ENCODE measurements at places on chromosomes 7 and 10.

DNA sequence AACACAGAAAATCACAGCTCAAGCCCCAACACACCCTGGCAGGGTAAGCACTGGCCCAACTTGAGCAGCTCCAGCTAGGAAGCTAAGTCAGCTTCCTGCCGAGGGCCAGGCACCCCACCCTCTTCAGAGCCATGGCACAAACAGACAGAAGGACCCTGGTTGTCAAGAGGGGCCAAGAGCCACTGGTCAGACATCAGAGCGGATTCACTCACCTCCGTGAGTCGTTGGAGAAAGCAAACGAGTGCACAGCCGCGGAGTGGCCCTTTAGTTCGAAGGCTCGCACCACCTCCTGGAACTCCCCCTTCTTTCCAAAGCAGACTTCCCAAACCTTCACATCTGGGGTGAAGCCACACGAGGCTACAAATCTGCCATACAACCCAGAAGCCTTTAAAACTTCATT is 7.4 kb downstream of the TBL2 start:
- no peak for DNase-seq

GRCh38 chr10:52755297-52756062 is 17.1 kb downstream of the MBL2 start:
- DNase-seq, result no peak

GRCh38 chr10:112954974-112955581 is 5.0 kb downstream of the TCF7L2 start:
- DNase-seq, result no peak

DNA sequence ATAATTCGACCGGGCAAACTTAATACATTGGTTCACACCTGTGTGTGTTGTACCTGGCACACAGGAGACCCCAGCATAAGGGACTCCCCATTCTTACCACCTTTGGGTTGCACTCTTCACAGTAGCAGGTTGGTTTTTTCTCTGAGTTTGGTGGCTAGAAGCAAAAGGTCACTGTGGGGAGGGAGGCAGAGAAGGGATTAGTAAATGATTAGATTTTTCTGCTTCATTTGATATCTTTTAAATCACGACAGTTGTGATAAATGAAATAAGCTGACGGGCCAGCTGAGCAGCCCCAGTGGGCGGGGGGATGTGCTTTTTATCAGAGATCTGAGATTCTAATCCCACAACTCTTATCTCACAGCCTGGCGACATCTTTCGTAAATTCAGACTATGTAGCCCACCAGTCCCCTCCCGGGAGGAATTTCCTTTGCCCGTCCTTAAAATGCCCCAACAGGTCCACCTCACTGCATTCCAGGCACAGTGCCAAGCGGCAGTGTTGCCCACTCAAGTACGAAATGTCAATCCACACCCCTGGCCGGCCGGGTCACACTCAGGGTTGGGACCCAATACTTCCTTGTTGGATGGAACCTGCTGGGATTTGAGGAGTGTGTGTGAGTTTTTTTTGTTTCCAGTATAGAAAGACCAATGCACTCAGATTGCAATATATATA is 10.5 kb upstream of the KCP start:
- DNase-seq, result no peak

GRCh38 chr10:48574322-48574796 is 30.5 kb downstream of the ARHGAP22 start:
- DNase-seq, result no peak

DNA sequence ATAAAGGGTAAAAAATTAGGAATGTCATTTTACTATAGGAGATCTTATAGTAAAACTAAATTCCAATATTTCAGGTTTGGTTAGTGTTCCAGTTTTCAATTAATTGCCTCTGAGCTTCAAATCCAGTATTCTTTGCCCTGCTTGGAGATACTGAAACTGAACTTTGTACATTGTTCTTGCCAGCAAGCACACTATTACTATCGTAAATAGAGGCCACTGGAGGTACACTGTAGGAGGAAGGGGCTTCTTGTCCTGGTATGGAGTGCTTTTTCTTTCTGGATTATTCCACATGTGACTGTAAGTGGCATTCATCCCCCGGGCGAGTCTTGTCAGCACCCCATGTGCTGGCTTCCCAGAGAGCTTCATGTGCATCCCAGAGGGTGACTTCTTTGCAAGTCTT is 234.7 kb upstream of the PTPRZ1 start:
- no peak for DNase-seq

DNA sequence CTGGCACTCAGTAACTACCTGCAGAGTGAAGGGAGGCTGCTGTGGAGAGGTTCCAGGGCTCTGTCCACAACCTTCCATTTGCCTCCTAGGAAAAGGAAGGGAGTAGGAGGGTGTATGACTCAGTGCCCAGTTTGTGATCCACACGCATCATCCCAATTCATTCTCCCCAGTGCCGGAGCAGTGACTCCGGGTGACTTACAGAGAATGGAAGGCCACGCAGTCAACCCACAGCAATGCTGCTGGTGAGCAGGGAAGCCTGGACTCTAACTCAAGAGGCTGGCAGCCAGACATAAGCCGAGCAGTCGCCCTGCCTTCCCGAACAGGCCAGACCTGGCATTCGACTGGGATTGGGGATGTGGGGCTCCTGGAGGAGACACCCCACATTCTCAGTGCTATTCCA is 139.9 kb downstream of the SH3PXD2A start:
- DNase-seq, result no peak

DNA sequence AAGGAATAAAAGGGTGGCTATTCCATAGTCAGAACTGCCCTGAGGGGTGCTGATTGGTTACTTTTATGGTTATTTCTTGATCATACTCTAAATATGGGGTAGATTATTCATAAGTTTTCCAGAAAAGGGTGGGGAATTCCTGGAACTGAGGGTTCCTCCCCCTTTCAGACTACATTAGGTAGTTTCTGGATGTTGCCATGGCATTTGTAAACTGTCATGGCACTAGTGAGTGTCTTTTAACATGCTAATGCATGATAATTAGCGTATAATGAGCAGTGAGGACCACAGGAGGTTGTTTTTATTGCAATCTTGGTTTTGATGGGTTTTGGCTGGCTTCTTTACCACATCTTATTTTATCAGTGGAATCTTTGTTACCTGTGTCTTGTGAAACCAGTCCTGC is 26.5 kb upstream of the POT1 start:
- DNase-seq, result no peak

- no peak for DNase-seq
Measured at GRCh38 chr10:5043716-5044115, 40.1 kb upstream of the AKR1C2 start.

DNA sequence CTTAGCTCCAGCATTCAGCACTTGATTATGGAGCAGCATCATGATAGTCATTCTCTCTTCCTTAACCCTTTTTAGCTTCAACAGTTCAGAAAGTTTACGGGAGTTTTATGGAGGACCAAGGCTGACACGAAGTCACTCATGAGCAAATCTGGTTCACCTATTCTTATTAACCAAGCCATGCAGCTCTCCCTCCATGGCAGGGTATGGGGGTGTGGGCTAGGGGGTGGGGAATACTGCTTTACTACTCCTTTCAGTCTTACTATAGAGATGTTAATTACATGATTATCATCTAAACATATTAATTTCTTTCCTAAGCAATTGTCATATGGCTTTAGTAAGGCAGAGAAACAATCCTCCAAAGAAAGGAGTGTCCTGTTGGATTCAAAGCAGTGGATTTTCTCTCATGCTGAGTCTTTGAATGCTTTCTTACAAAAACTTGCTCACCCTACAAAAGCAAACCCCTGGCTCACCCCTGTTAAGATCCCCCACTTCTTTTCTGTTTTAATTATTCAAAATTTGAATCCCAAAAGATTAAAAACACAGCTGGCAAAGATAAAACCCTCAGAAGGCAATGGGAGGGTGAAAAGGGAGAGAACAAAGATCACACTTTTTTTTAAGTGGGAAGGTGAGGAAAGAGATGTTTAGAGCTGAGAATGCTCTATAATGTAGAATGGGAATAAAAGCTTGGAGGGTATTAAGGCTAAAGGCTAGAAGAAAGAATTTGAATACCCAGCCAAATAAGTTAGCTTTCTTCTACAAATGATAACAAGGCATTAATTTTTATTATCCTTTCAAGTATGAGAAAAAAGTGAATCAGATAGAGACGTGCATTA is 46.4 kb upstream of the SEMA3E start:
- no peak for DNase-seq

GRCh38 chr10:90592638-90593302 is 265.1 kb downstream of the HTR7 start:
- no peak for DNase-seq

DNA sequence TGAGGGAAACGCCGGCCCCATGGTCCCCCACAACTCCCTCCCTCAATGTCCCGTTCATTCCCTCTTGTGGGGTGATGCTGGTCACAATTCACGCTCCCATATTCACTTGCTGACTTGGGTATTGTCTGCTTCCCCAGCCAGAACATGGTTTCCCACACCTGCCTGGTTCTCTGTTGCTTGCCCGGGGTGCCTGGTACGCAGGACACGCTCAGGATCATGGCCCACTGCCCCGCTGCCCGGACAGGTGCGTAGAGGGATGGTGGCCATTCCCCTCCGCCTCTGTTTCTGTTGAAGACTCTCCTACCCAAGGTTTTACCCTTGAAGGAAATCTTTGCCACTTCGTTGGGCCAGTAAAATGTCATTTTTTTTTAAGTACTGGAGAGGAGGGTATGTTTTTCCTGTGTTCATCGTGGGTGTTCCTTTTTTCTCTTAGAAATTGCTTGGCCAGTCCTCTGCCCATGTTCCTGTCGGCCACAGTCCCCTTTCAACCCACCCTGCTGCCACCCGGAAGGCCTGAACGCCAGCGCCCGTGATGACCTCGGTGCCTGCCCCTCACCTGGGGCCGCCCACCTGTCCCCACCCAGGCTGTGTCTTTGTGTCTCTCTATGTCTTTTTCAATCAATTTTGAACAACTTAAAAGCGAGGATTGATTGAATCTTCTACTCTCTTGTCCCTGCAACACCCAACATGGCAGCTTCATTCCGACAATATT is 38.2 kb downstream of the FOXL3 start:
- DNase-seq, result no peak

DNA sequence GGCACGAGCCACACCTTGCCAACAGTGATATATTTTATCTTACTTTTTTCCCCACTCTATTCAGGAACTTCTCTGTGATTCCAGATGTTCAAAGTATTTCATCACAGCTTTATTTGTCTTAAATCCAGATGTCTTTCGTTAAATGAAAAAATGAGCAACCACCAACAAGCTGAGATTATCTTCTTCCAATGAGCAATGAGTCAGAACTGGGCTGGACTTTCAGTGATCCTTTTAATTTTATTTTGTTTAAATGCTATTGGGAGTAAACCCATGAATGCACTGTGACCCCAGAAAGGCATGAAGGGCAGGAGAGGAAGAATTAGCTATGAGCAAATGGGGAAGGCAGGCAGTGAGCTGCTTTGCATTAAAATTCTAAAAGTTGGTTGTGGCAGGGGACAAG is 77.6 kb upstream of the IMMP2L start:
- no peak for DNase-seq

GRCh38 chr10:2604891-2605290 is 462.5 kb upstream of the PFKP start:
- DNase-seq, result no peak

DNA sequence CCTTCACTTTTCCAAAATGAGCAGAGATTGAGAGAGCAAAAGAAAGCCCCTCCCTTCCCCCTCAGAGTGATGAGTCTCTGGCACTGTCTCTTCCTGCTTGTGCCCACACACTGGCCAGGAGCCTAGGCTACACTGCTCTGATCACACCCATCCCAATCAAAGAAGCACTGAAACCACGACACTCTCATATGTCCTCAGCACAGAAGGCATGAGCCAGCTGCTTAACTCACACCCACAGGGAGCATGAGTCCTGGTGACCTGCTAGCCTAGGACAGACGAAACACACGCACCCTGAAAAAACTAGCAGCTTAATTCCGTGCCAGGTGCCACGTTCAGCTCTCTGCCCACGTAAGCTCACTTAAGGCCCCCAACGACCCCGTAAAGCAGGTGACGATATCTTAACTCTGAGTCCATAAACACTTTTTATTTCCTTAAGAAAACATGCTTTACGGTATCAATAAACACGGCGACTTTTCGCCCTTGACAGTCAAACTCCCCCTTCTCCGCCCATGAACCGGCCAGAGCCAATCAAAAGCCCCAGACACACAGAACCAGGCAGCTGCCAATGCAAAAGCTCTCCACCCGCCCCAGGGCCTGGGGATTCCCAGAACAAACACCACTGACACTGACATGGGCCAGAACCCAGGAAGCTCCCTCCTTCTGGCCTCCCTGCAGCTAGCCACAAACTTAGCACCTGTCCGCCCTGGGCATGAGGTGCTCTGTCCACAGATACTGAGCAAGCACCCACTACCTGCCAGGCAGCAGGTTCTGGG is 69.0 kb downstream of the TNRC18 start:
- DNase-seq, result peak; percentile 79

DNA sequence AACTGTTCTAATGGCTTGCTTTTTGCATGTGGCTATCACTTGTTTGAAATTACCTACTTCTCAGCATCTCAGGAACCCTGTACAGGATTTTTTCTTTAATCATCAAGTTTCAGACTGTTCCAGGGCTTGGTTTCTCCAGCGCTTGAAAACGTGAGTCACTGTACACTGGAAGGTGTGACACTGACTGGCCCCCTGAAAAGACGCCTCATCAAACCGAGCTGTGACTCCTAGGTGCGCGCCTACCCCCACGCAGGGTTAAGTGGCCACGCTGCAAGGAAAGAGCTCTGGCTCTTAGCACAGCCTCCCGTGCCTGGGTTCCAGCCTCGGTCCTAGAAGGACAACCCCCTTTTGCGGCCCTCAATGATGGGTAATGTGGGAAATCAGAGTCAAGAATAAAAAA is 81.0 kb downstream of the EBF3 start:
- no peak for DNase-seq

DNA sequence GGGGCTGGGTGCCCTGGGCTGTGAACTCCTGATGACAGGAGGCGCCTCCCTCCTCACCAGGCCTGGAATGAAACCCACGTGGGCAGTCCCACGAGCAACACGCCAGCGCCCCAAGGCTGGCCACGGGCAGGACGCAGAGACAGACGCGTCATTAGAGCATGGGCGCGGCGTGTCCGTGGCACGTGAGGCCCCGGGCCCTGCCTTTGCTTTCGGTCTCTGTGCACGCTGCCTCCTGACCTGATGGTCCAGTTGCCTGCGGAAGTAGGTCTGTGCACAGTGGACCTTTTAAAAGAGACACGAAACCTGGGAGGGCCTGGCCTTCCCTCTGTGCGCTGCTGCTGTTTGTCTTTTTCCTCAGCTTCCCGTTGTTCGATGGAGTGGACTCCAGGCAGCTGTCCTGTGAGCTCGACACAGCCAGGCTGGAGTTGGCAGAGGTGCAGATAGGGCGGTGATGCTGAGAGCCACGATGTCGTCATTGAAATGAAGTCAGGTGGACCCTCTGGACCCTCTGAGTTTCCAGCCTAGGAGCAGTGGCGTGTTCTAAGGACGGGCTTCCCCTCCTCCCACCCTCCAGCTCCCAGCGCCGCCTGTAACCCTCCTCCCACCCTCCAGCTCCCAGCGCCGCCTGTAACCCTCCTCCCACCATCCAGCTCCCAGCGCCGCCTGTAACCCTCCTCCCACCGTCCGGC is 40.1 kb upstream of the CFAP46 start:
- no peak for DNase-seq

DNA sequence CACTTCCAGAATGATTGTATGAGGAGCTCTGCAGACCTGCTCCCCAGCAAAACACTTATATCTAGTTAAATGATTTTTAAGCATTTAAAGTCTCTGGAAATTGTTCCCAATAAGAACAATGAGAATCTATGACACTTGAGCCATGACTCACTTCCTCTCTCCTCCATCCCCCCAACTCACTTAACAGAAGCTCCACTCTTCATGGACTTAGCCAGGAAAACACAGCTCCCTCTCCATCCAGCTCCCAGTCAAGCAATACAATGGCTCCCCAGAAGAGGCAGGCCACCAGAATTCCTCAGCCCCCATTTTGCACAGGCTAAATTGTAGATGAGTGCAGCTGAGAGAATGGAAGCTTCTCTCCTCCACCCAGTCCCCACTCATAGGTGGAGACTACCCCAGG is 27.0 kb downstream of the AOC1 start:
- DNase-seq, result no peak

GRCh38 chr7:52273685-52274610 is 761.5 kb upstream of the POM121L12 start:
- no peak for DNase-seq

All from natural killer cell treated with Interleukin-12 subunit alpha and Interleukin-12 subunit beta and Interleukin-15 and Interleukin-18, amount 100 ng/mL, for 72 hours (primary cell).